ENCODE measurements at places on chromosomes 2 and 18.

GRCh38 chr2:136117391-136117841 lies 533 bp downstream of the CXCR4 start:
- DNase-seq = peak; percentile 35

GRCh38 chr2:166867874-166868514 lies 20.3 kb upstream of the XIRP2 start:
- DNase-seq = no peak

- DNase-seq = peak; percentile 6
Measured at GRCh38 chr2:26922405-26923188, 47.8 kb upstream of the MAPRE3 start.

- DNase-seq = no peak
Measured at GRCh38 chr2:141911485-141912066, 219.2 kb downstream of the LRP1B start.

GRCh38 chr2:113002677-113003076 lies 2.6 kb upstream of the IL36A start:
- no peak for DNase-seq

DNA sequence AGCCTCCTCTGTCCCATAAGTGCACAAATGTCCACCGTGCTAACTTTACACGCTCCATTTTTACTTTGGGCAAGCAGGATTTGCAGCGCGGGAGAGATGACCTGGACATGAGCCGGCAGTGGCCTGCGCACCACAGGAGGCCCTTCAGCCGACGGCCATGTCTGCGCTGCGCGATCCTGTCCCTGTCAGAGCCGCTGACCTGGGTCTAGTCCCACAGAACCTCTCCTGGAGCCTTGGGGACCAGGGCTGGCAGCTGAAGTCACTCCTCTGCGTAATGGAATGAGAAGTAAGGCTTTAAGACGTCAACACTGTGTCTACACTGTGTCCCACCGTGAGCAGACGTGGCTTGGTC lies 29.6 kb downstream of the ADI1 start:
- no peak for DNase-seq

DNA sequence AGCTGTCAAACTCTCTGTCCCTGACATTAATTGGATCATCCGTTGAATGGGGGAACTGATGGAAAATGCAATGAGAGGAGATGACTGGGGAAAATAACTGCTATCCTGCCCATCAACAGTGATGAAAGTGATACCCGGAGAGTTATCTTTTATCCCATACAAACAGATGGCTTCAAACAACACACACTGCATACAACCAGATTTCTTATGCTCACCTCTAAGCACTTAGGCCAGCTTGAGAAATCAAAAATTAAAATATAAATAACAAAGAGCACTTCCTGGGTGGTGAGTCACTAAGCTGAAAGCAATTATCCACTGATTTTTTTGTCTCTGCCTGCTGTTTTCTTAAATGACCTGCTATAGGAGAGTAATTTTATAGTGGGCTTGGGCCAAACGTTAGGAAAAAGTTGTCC lies 237.6 kb upstream of the RGPD4 start:
- no peak for DNase-seq

GRCh38 chr18:45571714-45572113 lies 43.6 kb upstream of the SLC14A2 start:
- DNase-seq = no peak

DNA sequence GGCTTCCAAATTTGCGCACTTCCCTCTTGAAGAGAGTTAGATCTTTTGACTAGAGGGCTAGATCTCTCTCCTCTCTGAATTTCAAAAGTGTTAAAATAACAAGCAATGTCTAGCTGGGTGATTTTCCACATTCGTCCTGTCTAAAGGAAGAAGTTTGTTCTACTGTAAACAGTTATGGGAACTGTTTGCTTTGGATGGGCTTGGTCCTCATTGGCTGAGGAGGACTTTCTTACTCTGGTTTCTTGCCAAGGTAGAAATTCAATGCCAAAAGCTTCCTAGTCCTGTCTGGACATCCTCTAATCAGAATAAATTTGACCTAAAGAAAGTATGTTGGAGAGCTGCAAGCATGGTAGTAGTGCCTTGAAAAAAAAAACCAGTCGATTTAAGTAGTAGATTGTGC lies 47.4 kb upstream of the RAPH1 start:
- no peak for DNase-seq

DNA sequence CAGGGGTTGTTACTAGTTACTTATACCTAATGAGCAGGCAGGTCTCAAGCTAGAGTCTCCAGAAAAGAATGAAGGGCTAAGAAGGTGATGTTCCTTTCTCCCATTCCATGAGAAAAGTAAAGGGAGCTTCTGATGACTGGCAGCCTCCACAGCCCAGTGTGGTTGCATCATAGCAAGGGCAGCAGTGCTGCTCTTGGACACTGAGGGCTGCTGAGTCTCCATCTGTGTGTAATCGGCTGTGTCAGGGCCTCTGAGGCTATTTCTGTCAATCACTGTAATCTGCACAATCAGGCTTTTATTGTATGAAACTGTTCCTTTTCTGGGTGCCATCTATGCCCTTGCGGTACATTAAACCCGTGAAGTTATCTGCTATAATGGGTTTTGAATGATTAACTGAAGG lies 164.1 kb upstream of the FBXO11 start:
- DNase-seq = no peak

- DNase-seq = no peak
Measured at GRCh38 chr2:120017201-120017600, 4.3 kb downstream of the EPB41L5 start.

DNA sequence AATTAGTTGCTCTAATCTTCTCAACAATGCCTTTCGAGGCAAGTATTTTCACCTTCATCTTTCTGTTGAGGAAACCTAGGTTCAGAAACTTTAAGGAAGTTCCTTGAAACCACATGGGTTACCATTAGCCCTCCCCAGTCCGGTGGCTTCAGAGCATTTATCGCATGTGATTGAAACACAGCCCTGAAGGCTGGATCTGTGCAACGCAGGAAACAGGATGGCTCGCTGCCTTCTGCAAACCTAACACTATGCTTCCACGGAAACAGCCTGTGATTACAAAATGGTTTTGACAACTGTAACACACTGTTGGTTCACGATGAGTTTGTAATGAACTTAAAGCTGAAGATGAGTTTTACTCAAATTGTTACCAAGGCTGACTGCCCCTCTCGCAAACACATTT lies 68.5 kb downstream of the EPB41L3 start:
- no peak for DNase-seq

DNA sequence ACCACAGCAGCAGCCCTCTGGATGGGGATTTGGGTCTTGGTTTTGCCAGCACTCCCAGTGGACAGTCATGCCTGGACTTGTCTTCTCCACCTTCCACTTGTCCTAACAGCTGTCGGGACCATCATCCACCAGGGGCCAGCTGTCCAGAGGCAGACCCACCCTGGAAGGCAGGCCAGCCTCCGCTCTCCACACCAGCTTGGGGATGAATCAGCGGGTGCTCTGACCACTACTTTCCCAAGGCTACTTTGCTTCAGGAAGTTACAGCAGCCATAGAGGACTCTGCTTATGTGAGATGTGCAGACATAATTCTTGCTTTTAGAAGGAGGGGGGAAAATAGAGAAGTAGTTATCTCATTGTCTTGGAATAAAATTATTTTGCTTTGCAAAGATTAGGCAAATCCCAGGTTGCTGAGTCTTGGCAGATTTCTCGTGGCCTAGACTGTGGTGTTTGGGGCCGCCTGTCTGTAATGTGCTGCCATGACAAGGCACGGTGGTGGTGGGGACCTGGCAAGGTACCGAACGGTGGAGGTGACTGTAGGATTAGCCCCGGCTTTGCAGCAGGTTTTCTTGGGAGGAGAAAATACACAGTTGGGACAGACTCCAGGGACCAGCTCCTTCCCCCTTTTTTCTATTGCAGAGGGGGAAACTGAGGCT lies 148.7 kb downstream of the AGAP1 start:
- no peak for DNase-seq

GRCh38 chr18:23805898-23806297 lies 116.6 kb downstream of the LAMA3 start:
- no peak for DNase-seq

Data from T follicular helper cell (primary cell).